Type B pancreatic cell (in vitro differentiated cells): ENCODE measurements at places on chromosomes 4 and X. TPM values are rescaled to one million over a fixed set of nuclear protein-coding genes. Genes with fewer than 3 reads are reported as not detected.

GRCh38 chr4:95248720-95249425 lies 299.9 kb downstream of the UNC5C start:
- H3K36me3 ChIP-seq = peaks cover 29% of the 10 kb centered on the region
- H3K4me1 ChIP-seq = peaks cover 4% of the 10 kb centered on the region
- H3K27me3 ChIP-seq = peaks cover 31% of the 10 kb centered on the region
- H3K27ac ChIP-seq = no peak overlapping the region
- H3K4me3 ChIP-seq = no peak overlapping the region

The NKX1-1 gene
- total RNA-seq = not detected in 2 replicates

The CXorf51A gene
- not detected in 2 replicates for total RNA-seq

The BMP3 gene
- 5.5 and 10.7 TPM in 2 replicates for total RNA-seq

DNA sequence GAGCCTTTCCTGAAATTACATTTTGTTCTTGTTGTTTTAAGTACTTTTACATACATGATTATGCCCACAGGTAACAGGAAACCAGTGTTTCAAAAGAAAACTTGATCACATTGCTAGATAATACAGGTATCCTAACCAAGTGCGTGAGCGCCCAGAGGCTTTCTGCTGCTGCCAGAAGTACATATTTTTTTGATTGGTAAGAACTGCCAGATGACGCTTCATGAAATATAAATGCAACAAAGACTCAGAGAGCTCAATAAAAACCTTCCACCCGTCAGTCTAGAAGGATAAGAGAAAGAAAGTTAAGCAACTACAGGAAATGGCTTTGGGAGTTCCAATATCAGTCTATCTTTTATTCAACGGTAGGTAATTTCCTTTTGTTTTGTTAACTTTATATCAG lies at the start of gene EPGN:
TSS of gene EPGN (plus strand) at position 256 of the 400 bp plus-strand sequence. CDS start at position 320, 64 bp downstream.
- peak within 1 kb of the TSS; percentile 88 for H3K27ac ChIP-seq
- H3K4me1 ChIP-seq = peaks cover 5% of the 10 kb centered on the region
- H3K4me3 ChIP-seq = peak within 1 kb of the TSS; percentile 79
- DNase-seq = no peak
- peaks cover 4% of the 10 kb centered on the region for H3K27me3 ChIP-seq
- no peaks in the 10 kb centered on the region for H3K36me3 ChIP-seq

DNA sequence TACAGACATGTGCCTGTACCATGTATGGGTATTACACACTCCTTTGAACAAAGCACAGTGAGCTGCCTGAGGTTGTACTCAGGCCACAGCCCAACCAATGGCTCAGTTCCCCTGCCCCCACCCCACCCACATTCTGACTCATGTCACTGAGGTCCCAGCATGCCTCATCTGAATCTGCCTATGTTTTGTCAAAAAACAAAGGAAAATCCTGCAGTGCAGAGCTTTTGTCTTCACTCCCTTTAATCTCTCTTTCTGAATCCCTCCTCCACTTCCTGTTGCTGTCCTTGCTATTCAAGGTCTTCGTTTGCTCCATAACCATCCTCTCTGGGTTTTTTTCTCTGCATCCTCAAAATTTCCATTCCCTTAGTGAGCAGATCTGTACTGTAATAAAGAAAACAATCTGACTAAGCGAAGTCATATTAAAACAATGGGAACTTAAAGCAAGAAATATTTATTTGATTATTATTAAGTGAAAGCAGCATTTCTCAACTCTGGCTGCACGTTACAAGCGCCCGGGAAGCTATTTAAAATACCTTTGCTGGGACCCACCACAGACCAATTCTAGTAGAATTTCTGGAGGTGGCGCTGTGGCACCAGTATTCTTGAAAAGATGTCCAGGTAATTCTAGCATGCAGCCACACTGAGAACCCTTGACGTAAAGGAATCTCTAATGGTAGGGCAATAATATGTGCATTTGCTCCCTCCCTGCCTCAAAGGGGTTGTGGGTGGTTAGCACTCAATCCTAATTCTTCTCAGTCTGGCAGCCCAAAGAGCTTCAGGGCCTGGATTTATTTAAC lies 8.7 kb downstream of the GUCY2F start:
- peaks cover 11% of the 10 kb centered on the region for H3K4me1 ChIP-seq
- DNase-seq = no peak
- peaks cover 2% of the 10 kb centered on the region for H3K27me3 ChIP-seq
- H3K27ac ChIP-seq = no peak overlapping the region

GRCh38 chrX:47179928-47180255 lies 13.7 kb upstream of the UBA1 start:
- no peaks in the 10 kb centered on the region for H3K27me3 ChIP-seq
- DNase-seq = no peak
- H3K27ac ChIP-seq = no peak overlapping the region
- H3K4me1 ChIP-seq = no peaks in the 10 kb centered on the region
